ENCODE measurements at places on chromosomes 4 and X.

GRCh38 chr4:22339491-22339890 is 176.4 kb downstream of the ADGRA3 start:
- peak; percentile 35 for DNase-seq

- DNase-seq: no peak
These were observed 49.1 kb downstream of the DHRSX start for GRCh38 chrX:2451501-2452316.

DNA sequence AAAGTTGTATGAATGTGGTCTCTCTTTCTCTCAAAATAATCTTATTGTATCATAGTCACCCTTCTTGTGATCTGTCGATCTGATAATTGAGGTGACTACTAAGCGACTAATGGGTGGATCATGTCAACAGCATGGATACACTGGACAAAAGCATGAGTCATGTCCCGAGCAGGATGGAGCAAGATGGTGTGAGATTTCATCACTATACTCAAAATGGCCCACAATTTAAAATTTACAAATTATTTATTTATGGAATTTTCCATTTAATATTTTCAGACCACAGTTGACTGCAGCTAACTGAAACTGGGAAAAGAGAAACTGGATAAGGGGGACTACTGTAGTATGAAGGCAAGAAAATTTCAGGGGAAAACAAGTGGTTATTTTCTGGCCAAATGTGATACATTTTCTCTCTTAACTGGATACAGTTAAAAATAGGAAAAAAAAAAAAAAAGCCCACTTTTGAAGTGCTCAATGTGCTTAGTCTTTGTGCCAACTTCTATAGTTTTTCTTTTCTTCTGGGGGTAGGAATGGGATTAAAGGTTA is 25.3 kb downstream of the FAM241A start:
- DNase-seq: no peak

GRCh38 chr4:42282081-42282901 is 115.0 kb upstream of the SHISA3 start:
- peak; percentile 45 for DNase-seq

DNA sequence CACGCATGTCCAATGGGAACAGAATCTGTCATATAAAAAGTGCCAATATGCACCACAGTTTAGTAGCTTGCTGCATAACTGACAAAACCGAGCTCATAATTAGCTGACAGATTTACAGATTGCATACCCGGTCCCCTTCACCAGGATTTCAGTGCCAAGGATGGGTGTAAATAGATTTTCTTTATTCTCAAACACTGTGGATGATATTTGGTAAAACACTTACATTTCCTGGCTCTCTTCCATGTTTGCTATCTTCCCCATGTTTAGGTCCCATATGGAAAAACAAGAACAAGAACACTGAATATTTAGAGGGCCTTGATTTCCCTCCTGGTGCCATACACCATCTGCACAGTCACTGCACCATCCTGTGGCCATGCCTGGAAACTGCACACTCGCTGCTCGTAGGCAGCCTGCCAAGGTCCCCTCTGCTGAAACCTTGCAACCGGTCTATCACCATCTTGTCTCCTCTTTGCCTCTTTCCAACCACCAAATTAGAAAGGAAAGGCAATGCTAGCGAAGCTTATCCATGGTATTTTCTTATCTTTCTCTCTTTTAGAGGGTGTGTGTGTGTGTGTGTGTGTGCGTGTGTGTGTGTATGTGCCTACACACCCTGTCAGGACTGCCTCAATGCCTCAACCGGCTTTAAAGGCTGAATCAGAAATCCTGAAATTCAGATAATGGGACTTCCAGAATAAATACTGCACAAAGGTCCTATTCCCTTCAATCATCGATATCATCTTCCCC is 124.2 kb upstream of the MBNL3 start:
- peak; percentile 55 for DNase-seq

DNA sequence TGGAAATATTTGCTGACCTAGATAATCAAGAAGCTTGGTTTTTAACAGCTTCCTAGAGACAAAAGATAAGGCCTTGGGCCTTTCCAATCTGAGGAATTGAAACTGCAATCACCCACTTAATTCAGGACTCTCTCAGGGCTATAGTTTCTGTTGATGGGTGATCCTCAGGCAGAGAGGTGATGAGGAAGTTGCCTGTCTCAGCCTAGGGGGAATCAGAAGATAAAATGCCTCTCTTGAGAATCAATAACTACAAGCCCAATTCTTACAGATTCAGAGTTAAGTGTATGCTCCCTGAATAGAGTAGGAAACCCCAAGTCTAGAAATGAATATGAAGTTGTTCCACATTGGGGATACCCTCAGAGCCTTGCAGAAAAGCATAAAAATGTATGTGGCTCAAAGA is 45.5 kb downstream of the NFKB1 start:
- no peak for DNase-seq

GRCh38 chr4:87229979-87230378 is 9.6 kb upstream of the KLHL8 start:
- DNase-seq: no peak

DNA sequence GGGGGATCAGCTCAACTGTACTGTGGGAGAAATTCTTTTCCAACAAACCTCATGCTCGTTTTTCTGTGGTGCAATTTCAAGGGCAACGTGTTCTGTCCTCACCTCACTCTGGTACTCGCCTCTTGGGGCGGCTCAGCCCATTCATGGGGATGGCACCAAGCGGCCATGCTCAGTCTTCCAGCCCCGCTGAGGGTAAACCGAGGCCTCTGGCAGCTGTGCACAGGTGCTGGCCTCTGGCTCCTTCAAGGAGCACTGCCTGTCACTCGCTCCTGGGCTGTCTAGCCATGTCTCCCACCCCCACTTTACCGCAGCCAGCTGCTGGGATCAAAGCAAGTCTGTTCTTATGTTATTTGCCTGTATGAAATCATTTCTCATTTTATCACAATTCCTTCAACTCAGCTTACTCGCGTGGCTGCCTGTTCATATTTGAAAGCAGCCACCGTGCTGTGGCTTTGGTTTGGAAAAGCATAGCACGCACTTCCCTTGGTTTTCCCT is 70.2 kb downstream of the MTMR1 start:
- no peak for DNase-seq

DNA sequence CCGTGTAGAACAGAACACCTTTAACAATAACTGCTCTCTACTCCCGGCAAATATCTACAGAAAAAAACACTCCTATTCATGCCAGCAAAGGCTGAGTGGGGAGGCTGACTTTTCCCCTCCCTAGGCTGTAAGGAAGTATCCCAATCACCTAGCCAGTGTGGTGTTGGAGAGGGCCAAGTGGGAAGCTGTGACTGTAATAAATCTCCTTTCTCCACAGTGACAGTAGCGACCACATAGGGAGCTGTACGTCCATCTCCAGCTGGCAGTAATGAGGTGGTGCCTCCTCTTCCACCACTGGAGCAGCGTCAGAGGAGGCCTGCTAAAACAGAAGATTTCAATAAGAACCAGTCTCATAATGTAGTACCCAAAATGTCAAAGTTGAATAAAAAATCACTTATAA is 47.9 kb upstream of the PLAC1 start:
- no peak for DNase-seq

DNA sequence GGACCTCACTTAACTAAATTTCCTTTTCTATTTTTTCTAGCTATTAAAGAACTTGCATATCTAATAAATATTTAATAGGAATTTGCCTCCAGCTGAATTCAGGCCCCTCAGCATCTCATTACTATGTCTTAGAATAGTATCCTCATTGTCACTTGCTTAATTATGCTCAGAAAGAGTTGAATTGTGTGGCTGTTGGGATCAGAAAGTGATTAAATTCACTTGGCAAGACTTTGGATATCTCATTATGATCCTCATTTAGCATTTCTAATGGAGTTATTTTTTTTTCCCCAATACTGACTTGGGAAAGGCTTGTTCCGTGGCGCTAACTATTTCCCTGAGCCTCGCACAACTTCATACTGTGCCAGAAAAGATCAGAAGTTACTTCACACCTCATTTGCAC is 158.8 kb downstream of the IDS start:
- no peak for DNase-seq

GRCh38 chr4:78056265-78057129 is 626 bp upstream of the FRAS1 start:
- DNase-seq: peak; percentile 96

DNA sequence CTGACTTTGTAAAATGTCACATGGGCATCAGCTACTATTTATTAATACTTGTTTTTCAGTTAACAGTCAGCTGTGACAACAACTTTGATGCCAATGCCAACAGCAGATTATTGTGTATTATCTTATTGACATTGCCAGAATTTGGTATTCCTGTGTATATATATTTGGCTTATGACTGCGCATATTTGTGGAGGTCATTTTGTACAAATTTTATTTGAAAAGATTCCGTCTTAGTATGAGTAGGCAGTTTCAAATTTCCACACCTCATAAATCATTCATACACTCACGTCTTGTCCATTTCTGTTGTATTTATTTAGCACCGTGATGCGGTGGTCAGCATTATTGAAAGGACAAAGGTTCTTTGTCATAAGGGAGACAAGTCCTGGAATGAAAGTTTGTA is 558.2 kb upstream of the NDST4 start:
- DNase-seq: no peak

- DNase-seq: no peak
These were observed 14.1 kb upstream of the SEC24D start for GRCh38 chr4:118849867-118850487.

DNA sequence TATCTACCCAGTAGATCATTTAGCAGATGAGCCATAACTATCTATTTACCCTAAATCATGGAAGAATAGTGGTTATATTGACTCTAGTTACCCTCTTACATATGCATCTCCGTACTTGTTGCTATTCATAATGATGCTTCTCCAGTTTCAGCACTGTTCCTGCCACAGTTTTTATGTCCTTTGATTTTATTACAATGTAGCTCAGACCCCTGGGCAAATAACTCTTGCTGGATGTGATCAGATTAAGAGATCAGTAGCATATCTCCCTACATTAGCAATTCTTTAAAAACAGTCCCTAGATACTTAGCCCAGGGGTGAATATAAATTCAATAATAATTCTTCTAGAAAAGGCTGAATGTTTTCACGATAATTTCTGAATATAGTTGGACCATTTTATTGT is 696.5 kb downstream of the ADGRL3 start:
- DNase-seq: no peak

- DNase-seq: no peak
These were observed 14.0 kb downstream of the BBS12 start for GRCh38 chr4:122746485-122746965.

DNA sequence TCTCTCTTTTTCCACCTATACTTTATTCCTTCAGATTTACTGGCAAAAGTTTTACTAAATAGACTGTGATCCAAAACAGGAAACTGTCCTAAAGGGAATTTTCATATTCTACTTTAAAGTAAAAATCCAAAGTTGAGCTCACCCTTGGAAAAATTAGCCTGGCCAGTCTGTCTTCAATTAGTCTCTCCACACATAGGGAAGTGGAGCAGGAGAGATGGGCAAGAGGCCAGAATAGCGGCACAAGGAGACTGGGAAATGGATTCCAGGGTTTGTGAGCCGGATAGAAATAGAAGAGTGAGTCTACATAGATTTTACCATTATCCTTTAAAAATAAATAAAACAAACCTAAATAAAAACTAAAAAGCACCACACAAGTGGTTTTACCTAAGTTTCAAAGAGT is 16.2 kb upstream of the FRMD7 start:
- no peak for DNase-seq

GRCh38 chrX:22889819-22890218 is 109.9 kb upstream of the DDX53 start:
- DNase-seq: no peak

GRCh38 chr4:126853715-126854114 is 779.0 kb upstream of the INTU start:
- no peak for DNase-seq

GRCh38 chr4:88690355-88690754 is 7.3 kb downstream of the NAP1L5 start:
- DNase-seq: no peak

DNA sequence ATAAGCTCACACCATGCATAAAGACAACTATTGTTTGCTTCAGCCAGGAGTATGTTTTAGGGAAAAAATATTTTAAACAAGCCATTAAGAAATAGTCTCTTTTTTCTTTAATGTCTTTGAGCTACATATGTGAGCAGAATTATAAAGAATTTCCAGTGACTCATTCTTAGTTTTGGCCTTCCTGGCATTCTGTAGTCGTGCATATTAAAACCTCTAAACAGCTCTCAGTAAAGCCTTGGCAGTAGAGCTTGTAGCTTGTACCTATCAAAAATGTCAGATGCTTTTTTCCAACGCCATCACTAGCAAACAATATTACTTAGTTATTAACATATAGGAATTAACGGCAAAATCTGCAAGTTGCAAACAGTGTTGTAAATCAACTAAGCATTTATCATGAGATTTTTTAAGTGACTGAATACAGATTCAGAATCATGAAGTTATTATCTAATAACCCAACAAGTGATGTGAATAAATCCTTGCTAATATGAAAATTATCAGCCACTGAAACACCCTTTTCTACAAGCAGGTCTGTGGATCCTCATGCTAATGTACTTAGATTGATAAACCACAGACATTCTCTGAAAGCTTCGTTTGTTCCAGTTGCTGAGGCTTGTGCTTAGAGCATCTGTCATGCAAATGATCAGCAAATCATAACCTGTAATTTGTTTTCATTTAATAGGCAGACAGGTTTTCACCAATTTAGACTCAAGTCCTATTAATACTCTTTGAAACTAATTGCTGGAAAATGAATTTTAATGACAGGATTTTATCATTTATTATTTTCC is 412.0 kb upstream of the ATOH1 start:
- no peak for DNase-seq

DNA sequence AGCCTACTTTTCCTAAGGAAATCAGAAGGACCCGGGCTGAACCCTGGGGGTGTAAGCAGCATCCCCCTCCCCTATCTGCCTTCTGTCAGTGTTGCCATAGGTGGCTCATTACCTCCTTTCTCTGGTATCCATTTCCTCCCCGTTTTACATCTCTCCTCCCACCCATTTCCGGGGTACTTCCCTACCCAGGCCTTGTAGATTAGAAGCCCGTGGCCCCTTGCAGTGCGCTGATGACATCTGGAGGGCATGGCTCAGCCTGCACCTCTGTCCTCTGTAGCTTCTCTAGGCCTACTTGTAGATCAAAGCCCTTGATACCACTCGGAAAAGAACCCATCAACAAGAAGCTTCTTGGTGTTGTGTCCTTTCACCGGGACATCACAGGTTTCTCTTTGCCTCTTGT is 71.8 kb downstream of the NBDY start:
- DNase-seq: no peak

DNA sequence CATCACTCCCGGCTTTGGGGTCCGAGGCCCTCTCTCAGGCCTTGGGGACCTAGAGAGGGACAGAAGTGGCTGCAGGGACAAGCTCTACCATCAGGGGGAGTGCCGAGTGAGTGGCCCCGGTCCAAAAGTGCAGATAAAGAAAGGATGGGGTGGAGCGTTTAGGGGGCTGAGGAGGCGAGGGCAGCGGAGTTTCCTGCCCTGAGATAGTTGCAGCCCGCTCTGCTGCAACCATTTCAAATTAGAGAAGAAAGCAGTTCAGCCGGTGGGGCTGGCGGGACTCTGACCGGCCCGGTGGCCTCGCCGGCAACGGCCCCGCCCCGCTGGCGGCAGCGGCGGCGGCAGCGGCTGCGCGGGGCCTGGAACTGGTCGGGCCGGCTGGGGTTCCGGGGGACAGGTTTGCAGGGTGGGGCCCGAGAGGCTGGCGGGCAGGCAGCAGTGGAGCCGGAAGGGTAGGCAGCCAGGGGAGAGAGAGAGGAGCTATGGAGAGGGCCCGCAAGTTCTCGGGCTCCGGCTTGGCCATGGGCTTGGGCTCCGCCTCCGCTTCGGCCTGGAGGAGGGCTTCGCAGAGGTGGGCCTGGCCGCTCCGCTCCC is 7.6 kb downstream of the DLG3 start:
- peak; percentile 28 for DNase-seq

Measured in NCI-H1105 (cell line).